ENCODE measurements at places on chromosomes 6 and 20.

DNA sequence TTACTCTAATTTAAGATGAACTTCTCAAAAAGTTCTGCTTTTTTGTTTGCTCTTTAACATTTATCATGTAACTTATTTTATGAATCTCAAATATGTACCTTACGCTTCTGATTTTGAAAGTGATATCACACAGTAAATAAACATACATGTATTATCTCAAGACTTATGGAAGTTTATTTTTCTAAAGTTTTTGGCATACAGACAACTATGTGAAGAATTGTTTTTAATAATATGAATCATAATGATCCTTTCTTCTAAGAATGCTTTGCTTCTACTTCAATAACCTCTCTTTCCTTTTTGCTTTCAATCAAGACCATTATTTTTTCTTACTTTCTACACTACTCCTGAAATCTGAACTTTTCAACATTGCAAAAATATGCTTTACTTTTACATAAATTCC, 816.4 kb downstream of the EYS start:
- H3K36me3 ChIP-seq = no peaks in the 10 kb centered on the region
- H3K27ac ChIP-seq = no peak overlapping the region
- peaks cover 1% of the 10 kb centered on the region for H3K27me3 ChIP-seq
- peaks cover 24% of the 10 kb centered on the region for H3K4me1 ChIP-seq
- H3K4me3 ChIP-seq = peak overlapping the region; percentile 11
- DNase-seq = no peak

DNA sequence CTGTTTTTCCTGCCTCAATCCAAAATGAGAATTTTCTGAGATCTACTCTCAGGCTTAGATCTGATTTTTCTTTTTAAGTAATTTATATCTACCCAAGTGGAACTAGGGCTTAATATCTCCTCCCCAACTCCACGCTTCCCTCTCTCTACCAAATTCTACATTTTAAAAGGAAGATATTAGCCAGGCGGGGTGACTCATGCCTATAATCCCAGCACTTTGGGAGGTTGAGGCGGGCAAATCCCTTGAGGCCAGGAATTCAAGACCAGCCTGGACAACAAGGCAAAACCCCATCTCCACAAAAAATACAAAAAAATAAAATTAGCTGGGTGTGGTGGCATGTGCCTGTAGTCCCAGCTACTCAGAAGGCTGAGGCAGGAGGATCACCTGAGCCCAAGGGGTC, 61.0 kb downstream of the MTFR2 start:
- H3K36me3 ChIP-seq = no peaks in the 10 kb centered on the region
- H3K4me1 ChIP-seq = no peaks in the 10 kb centered on the region
- DNase-seq = no peak

- H3K27ac ChIP-seq = no peak overlapping the region
- no peaks in the 10 kb centered on the region for H3K36me3 ChIP-seq
- DNase-seq = no peak
- peaks cover 48% of the 10 kb centered on the region for H3K4me1 ChIP-seq
- H3K27me3 ChIP-seq = no peaks in the 10 kb centered on the region
- H3K4me3 ChIP-seq = no peak overlapping the region
These were observed 80.1 kb downstream of the MRPL14 start for GRCh38 chr6:44047179-44047546.

- H3K4me1 ChIP-seq = no peaks in the 10 kb centered on the region
- H3K36me3 ChIP-seq = peaks cover 2% of the 10 kb centered on the region
- no peak for DNase-seq
- peaks cover 26% of the 10 kb centered on the region for H3K27me3 ChIP-seq
- no peak overlapping the region for H3K27ac ChIP-seq
- no peak overlapping the region for H3K4me3 ChIP-seq
These were observed 10.2 kb upstream of the PRND start for GRCh38 chr20:4711511-4711910.
